ENCODE measurements at places on chromosomes 5 and 9.
A peak's percentile ranks its signal among the peaks of the same experiment; 100 is the strongest.

- DNase-seq = no peak
Observed at GRCh38 chr5:120092649-120093048, 371.5 kb upstream of the PRR16 start.

- DNase-seq = no peak
Observed at GRCh38 chr5:180116077-180116999, 44.8 kb upstream of the RNF130 start.

DNA sequence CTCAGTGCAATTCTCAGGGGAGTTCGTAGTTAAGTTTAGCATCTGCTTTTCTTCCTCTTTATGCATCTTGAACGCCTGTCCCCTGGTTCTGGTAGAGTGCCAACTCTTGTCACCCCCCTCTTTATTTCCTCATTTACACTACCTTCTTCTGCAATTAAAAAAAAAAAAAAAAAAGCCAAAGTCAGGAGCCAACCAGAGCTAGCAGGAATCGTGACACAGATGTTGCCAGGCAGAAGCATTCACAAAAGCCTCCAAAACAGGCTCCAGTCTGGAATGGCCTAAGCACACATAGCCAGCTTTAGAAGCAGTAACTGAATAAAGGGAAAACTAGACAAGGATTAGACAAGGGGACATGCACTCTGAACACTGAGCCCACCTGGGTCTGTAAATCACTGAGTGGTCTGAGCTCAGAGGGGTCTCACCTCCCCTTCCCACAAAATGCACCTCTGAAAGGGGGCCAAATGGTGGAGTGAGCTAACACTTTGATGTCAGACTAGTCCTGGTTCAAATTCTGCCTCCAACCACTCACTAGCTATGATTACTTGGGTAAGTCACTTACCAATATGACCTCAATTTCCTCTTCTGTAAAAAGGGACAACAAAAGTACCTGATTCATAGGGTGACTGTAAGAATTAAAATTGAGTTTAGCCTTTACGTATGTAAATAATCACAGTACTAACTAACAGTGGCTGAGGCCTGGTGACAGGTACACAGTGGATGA, 2.0 kb downstream of the CD74 start:
- DNase-seq = no peak

DNA sequence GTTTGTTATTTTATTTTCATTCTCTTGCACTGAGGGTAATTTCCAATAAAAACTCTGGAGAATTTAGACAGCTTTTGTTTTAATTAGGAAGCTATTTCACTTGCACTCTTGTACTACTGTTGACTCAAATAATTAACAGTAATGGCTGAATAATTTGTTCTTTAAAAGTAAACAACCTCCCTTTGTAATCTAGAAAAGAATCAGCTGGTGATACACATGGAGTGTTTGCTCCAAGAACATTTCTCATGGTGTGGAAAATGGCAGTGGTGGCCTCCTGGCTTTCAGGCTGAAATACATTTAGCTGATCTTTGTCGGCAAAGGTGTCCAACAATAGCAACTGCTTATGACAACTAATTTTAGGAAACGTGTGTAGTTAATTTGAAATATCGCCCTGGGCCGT, 129.4 kb downstream of the C9orf152 start:
- DNase-seq = no peak

- no peak for DNase-seq
Observed at GRCh38 chr5:172635038-172635437, 6.0 kb upstream of the NEURL1B start.

- DNase-seq = no peak
Observed at GRCh38 chr5:76379316-76379715, 23.8 kb upstream of the IQGAP2 start.

DNA sequence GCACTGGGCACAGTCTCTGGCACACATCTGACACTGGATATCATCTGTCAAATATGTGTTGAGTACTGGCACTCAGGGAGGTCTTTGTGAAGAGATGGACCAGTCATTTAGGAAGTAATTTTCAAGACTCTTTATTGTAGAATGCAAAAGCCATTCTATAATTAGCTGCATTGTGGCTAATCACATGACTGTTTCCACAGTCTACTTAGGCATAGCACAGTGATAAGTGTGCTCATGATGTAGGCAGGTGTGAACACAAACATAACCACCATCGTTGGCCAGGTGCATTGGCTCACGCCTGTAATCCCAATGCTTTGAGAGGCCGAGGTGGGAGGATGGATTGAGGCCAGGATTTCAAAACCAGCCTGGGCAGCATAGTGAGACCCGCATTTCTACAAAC, 62.2 kb downstream of the CFAP77 start:
- no peak for DNase-seq

GRCh38 chr5:83124593-83124992, 47.2 kb downstream of the XRCC4 start:
- no peak for DNase-seq

DNA sequence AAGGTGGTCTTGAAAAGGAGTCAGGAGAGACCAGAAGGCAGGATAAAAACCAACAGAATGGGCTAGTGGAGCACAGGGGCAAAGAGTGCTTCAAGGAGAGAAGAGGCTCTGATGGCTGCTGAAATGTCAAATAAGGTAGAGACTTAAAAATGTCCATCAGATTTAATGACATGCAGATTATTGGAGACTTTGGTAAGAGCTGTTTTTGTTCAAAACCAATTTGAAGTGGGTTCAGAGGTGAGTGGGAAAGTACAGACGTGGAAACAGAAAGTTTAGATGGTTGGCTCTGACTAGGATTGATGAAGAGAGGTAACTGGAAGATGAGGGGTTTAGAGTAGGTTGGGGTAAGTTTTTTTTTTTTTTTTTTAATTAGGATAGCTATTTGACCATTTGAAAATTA, 14.1 kb downstream of the SLC25A46 start:
- DNase-seq = no peak

DNA sequence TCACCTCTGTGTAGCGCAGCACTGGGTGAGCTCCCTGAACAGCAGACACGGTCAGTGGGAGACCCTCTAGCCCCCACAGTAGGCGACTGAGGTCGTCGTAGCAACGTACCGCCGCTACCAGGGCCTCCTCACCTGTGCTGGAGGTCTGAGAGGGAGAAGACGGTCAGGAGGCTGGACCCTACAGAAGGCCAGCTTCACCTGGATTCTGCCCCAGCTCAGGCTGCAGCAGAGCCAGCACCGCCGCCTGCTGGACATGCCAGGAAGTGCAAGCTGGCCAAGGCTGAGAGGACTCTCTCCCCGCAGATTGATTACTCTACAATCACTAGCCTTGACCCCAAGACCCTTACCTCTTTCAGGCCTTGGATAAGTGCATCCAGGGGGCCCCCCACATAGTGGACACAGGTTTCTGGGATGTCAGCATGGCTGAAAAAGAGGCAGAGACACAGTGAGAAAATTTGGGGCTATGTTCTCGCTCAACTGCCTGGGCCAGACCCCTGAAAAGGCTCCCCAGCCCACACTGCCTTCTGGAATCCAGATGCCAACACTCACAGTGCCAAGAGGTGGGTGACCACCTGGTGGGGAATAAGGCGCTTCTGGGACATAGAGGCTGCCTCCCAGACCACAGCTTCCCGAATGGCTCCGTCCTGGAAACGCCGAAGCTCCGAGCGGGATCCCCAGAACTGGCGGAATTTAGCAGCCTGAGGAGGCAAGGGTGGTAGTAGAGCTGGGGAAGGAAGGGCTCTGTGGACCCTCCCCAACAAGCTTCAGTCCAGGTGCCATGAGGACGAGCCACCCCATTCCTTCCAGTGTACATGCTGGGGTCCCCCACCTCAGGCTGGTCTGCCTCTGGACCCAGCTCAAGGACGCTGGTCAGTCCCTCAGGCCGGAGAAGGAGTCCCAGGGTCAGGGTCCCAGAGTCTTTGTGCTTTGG, 6.9 kb downstream of the NOL6 start:
- peak; percentile 60 for DNase-seq

- DNase-seq = peak; percentile 26
Observed at GRCh38 chr5:14869668-14870164, 1.9 kb downstream of the ANKH start.

- DNase-seq = no peak
Observed at GRCh38 chr9:86644675-86645034, 290.4 kb upstream of the TUT7 start.

GRCh38 chr9:84301851-84302250, 38.7 kb downstream of the SLC28A3 start:
- no peak for DNase-seq

DNA sequence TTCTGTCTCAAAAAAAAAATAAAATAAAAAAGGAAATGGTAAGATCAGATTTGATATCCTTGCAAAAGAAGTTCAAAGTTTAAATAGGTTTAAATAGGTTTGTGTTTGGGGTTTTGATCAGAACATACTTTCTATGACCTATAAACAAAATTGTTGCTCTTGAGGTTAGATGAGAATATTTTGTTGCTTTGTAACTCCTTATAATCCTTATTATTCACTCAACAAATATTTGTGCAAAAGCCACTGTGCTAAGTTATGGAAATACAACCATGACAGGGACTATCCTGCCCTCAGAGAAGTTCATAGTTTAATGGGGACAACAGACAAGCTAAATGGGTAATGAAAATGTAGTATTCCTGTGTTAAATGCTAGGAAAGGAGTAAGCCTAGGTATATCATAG, 71.5 kb downstream of the INVS start:
- no peak for DNase-seq

- no peak for DNase-seq
Observed at GRCh38 chr5:3911111-3911510, 315.5 kb downstream of the IRX1 start.

GRCh38 chr9:13221741-13222140, 57.8 kb downstream of the MPDZ start:
- no peak for DNase-seq

DNA sequence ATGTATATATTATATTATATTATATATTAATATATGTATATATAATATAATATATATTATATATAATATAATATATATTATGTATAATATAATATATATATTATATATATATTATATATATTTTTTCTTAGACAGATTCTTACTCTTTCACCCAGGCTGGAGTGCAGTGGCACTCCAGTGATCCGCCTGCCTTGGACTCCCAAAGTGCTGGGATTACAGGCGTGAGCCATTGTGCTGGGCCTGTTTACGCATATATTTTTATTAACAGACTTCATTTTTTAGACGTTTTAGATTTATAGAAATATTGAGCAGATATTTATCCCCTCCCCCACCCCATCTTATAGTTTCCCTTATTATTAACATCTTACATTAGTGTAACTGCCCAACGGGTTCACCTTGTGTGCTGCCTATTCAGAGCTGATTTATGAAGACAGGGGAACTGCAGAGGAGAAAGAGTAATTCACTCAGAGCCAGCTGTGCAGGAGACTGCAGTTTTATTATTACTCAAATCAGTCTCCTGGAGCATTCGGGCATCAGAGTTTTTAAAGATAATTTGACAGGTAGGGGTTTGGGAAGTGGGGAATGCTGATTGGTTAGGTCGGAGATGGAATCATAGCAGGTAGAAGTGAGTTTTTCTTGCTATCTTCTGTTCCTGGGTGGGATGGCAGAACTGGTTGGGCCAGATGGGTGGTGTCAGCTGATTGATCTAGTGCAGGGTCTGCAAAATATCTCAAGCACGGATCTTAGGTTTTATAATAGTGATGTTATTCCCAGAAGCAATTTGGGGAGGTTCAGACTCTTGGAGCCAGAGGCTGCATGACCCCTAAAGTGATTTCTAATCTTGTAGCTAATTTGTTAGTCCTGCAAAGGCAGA, 93.4 kb downstream of the UNC13B start:
- no peak for DNase-seq

DNA sequence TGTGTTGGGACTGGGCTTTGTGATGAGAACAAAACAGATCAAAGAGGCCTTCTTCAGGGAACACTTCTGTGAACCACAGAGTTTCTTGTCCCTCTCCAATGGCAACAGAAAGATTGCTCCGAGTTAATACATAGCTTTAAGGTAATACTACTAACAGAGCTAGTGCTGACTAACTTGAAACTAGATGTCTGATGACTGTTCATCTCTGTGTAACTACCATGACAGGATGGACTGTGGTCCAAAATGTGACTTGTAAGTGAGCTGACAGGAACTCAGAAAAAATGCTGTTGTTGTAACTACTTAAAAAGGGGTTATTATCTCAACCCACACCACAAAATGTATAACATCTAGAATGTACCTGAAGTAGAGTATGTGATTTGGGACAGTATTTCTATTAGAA, 630.2 kb upstream of the DMAC1 start:
- no peak for DNase-seq

DNA sequence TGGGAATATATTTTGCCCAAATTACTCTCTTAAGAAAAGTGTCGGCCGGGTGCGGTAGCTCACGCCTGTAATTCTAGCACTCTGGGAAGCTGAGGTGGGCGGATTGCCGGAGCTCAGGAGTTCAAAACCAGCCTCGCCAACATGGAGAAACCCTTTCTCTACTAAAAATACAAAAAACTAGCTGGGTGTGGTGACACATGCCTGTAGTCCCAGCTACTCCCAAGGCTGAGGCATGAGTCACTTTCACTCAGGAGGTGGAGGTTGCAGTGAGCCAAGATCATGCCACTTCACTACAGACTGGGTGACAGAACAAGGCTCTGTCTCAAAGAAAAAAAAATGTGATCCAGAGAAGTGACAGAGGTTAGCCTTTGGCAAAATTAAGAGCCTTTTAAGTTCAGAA, 26.4 kb upstream of the TMEM171 start:
- DNase-seq = peak; percentile 4

DNA sequence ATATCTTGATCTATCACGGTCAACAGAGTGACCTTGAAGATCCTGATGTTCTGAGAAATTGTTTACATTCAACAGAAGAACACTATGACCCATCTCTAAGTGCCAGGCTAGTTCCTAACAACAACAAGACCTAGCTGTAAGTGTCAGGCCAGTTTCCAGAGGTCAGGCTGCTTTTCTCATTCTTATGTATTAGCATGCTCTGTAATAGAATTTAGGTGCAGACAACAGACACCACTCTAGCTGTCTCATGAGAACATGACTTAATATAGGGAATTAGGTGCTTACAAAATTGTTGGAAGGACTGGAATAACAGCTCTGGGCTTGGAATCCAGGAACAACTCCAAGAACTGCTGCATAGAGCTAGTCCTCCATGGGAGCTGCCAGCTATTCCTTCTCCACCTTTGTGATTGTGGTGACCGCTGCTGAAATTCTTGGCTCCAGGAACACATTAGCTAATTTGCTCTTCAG, 138.7 kb downstream of the SNX18 start:
- no peak for DNase-seq

- no peak for DNase-seq
Observed at GRCh38 chr5:91076138-91076537, 307.0 kb downstream of the ARRDC3 start.

GRCh38 chr5:18744441-18744840, 1110.2 kb downstream of the TAF11L14 start:
- no peak for DNase-seq

DNA sequence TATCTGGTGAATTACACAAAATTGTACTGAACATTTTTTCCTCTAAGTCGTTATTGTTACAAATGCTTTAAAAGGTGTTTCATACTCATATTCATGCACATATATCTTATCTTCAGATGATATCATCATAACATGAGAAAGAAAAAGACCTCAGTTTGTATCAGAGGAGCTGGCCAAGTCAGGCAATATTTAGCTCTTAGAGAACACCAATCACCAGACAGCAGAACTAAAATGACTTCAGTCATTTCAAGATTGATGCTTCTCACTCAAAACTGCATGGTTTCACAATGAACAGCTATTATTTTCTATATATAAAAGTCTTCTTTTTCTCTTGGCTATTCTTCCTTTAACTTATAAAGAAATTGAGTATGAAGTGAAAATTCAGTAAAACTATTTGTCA, 44.6 kb downstream of the TSSK1B start:
- DNase-seq = no peak

- no peak for DNase-seq
Observed at GRCh38 chr9:134068744-134069479, 1.1 kb upstream of the BRD3 start.

GRCh38 chr9:27189426-27189825, 80.4 kb downstream of the TEK start:
- DNase-seq = no peak

- DNase-seq = no peak
Observed at GRCh38 chr5:27125856-27126255, 87.5 kb upstream of the CDH9 start.
